ENCODE measurements at places on chromosomes 3 and 15.

DNA sequence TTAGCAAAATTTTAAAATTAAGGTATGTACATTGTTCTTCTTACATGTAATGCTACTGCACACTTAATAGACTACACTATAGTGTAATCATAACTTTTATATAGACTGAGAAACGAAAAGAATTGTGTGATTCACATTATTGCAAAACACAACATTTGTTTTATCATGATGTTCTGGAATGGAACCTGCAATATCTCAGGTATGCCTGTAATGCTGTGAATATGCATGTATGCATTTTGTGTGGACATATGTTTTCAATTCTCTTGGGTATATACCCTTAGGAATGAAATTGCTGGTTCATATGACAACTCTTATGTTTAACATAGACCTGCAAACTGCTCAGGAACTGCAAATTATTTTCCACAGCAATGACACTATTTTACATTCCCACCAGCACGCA, 38.6 kb upstream of the TJP1 start:
- no peak for DNase-seq

DNA sequence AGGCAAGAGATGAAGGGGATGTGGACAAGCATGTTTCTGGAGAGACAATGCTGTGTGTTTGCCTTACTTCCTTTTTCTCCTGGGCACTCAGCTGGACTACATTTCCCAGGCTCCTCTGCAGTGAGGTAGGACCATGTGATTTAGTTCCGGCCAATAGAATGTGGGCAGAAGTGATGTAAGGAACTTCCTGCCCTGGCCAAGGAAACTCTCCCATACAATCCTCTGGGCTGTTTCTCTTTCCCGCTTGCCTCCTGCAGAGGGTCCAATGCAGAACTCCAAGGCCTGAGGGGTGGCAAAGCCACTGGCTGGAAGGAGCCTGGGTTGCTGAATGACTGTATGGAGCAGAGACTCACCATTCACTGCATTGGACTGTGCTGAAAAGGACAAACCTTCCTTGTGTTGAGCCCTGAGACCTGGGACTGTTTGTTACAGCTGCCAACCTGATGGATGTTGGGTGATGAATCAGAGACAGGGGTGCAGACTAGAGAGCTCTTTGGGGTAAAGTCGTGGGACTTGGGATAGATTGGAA, 82.7 kb upstream of the SLC6A6 start:
- no peak for DNase-seq

DNA sequence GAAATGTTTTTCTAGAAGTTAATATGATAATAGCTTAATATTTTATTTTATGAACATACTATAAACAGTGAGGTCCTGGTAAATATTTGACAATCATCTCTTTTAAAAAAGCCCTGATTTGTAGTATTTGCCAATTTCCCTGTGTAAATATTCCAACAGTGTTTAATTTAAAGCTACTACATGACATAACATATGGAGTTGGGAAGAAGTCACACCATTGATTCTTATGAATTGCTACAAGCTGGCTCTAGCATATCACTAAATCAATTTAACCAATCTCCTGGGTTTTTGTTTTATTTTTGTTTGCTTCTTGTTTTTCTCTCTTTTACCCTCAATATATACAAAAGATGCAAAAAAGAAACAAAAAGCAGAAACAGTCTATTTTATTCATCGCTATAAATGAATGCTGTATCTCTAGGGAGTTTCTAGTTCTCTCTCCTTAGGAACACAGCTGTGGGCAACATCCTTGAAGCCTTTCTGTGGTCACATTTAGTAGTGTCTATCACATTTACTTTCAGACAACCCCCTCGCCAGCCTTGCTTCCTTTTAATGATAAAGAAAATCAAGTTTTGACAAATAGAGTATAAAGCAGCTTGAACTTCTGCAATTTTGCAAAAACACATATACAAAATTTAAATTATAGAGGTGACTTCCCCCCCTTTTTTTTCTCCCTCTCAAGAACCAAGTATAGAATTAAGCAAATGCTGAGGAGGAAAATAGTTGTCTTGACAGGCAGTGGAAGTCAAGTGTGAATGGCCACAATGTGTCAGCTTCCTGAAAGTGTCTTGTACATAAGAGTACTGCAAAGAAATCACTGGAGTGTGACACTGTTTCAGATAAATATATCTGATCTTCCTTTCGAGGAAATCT, 21.4 kb downstream of the CCR1 start:
- no peak for DNase-seq

- DNase-seq = no peak
These were observed 437.7 kb downstream of the DIPK2A start for GRCh38 chr3:144409319-144409718.

DNA sequence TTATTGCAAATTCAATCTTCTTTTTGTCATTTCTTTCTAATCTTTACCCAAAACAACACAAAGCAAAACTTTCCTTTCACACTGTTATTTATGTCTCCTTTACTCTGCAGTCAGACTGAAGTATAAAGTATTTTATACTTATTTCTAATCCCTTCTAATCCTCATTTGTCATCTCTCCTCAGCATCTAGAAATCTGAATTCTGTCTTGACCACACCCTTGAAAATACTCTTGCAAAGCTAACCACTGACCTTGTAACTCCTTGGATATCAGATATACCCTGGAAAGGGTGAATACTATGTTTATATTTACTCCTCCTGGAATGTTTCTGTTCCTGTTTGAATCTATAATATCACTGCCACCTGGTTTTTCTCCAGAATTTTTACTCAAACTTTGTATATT, 481.1 kb downstream of the ZNF385D start:
- no peak for DNase-seq

- DNase-seq = no peak
These were observed 683.5 kb downstream of the NR2F2 start for GRCh38 chr15:97014001-97014400.

DNA sequence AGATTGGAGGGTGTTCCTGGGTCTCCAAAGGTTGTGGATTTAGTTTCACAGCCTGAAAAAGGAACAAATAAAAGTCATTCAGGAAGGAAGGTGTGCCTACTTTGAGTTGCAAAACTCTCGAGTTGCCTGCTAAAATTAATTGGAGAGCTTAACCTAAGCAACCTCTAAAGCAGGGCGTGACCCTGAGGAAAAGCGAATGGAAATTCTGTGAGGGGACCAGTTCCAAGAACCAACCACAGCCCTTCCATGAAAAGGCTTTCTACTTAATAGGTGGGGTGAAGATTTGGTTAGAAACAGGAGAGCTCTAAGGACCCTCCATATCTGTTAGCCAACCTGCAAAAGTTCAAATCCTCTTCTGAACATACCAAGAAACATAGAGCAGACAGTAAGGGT, 1.5 kb downstream of the CD80 start:
- no peak for DNase-seq

DNA sequence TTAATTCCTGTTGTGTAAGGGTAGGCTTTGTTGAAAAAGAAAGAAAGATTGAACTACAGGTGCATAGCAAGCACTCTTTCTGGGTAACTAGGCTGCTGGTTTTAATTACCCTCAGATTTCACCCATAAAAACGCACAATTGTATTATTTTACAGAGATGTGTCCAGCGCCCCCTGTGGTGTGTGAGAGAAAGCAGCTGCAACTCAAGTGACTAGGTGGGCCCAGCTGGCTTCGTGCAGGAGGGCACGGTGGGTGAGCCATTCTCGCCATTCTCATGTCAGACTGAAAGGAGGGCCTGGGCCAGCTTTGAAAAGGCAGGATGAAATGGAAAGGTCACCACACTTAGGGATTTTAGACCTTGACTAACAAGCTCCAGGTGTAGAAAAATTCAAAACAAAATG, 122.6 kb downstream of the LRIG1 start:
- DNase-seq = no peak

- DNase-seq = no peak
These were observed 65.8 kb downstream of the TPRG1 start for GRCh38 chr3:189237526-189237925.

- DNase-seq = no peak
These were observed 2.1 kb upstream of the PCCB start for GRCh38 chr3:136247855-136248590.

DNA sequence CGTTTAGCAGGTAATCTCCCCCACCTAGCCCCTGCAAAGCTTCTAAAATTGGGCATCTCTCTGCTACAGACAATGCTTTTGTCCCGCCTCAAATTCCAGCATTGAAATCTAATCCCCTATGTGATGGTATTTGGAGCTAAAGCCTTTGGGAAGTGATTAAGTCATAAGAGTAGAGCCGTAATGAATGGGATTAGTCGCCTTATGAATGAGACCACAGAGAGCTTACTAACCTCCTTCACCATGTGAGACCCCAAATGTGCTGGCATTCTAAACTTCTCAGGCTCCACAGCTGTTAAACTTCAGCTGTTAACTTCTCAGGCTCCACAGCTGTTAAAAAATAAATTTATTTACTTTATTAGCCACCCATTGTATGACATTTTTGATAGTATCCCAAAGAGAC, 374.2 kb upstream of the BCHE start:
- DNase-seq = no peak

DNA sequence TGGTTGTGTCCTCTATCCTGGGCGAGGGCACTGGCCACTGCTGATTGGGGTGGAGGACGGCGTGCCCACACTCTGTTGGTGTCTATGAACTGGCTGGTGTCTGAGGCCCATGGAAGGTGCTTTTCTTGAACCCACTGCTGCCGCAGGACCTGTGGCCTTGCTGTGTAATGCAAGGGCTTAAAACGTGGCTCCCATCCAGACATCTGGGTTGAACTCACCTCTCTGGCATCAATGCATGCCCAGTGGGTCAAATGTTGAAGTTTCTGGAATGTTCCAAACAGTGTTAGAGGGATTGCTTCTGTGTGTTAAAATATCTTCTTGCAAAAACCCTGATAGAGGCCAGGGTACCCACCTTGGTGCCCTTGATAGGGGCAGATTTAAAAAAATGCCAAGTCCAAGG, 42.6 kb downstream of the FAM3D start:
- no peak for DNase-seq

GRCh38 chr3:13281507-13282357, 138.4 kb downstream of the NUP210 start:
- no peak for DNase-seq

DNA sequence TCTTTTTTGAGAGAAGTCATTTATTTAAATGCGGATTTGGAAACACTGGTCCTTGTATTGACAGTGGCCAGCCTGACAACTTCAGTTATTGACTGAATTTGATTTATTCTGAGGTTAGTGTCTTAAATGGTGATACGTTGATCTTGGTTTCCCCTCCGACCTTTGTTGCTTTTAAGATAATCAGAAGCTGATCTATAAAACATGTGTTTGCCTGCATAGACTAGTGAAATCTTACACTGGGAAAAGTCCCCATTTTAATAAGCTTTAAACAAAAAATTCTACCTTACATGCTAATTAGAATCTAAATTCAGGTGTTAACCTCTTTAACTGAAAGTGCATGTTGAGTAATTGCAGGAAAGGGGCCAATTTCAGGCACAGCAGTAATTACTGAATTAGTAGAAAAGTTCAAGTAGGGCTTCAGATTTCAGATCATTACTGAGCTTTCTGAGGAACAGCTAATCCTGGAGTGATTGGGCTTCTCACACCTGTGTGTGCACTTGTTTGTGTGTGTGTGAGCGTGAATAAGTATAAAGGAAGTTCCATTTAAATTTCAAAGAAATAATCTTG, 221.4 kb downstream of the SOX2 start:
- DNase-seq = no peak

DNA sequence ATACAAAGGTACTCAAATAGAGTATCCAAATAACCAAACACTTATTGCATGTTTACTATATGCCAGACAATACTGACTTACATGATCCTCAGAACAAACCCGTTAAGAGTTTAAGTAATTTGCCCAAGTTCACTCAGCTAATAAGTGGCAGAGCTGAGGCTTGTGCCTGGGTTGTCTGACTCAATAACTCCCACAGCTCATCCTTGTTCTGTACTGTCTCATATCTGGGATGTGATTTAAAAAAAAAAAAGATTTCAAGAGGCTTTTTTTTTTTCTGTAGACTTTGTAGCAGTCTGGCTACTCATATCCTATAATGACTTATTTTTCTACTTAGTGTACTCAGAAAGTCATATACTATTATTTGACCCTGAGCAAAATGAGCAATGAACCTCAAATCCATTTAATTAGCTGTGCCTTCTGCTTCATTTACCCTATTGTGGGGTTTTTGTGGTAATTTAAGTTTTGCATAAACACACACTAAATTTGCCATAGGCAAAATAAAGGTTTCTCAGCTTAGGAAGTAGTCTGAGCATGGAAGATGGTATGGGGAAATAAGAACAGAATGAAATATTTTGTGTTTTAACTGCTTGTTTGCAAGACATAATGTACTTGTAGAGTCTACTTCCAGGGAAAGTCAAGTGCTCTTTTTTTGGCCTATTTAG, 3.1 kb downstream of the NSUN3 start:
- DNase-seq = no peak

DNA sequence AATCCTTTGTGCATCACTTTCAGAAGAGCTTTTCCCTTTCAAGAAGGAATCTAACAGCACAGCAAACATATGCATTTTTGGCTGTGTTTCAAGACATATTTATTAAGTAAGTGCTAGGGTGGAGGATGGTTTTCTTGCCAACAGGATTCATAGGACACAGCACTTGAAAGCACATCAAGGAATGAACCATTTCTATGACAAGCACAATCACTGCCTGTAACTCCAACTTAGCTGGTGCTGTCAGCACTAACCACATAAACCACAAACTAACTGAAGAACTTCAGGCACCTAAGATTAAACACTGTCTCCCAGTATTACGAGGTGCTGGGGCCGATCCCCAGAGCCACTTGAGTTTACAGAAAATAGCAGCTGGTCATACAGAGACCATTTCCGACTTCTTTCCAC, 35.4 kb upstream of the SPRED1 start:
- no peak for DNase-seq

GRCh38 chr3:58370407-58370806, 37.7 kb downstream of the PXK start:
- DNase-seq = no peak

- no peak for DNase-seq
These were observed 81.8 kb upstream of the LINGO1 start for GRCh38 chr15:77714555-77714954.

Data from activated CD8-positive, alpha-beta memory T cell treated with anti-CD3 and anti-CD28 coated beads for 4 hours (primary cell).